ENCODE measurements at places on chromosomes 5 and 9. TPM values are rescaled to one million over a fixed set of nuclear protein-coding genes. Genes with fewer than 3 reads are reported as not detected.

DNA sequence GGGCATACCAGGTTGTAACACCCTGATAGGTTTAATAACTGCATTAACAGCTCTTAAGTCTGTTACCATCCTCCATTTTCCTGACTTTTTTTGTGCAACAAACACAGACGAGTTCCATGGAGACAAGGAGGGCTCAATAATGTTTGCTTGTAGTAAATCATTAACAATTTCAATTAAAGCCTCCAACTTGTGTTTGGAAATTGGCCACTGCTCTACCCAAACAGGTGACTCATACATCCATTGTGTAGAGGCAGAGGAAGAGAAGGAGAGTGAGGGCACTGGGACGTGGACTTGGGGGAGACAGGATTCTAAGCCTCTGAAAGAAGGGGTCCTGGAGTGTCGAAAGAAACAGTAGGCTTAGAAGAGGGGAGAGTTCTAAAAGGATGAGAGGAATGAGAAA, 213.6 kb upstream of the KCNN2 start:
- no peak for DNase-seq
- no peak overlapping the region for H3K4me3 ChIP-seq
- no peak overlapping the region for H3K27ac ChIP-seq
- H3K4me1 ChIP-seq: no peaks in the 10 kb centered on the region

- peaks cover 29% of the 10 kb centered on the region for H3K36me3 ChIP-seq
- H3K4me1 ChIP-seq: peaks cover 6% of the 10 kb centered on the region
- no peaks in the 10 kb centered on the region for H3K27me3 ChIP-seq
- no peak overlapping the region for H3K27ac ChIP-seq
- no peak for DNase-seq
- H3K4me3 ChIP-seq: no peak overlapping the region
These were observed 128.8 kb upstream of the CACNA1B start for GRCh38 chr9:137748741-137749140.

DNA sequence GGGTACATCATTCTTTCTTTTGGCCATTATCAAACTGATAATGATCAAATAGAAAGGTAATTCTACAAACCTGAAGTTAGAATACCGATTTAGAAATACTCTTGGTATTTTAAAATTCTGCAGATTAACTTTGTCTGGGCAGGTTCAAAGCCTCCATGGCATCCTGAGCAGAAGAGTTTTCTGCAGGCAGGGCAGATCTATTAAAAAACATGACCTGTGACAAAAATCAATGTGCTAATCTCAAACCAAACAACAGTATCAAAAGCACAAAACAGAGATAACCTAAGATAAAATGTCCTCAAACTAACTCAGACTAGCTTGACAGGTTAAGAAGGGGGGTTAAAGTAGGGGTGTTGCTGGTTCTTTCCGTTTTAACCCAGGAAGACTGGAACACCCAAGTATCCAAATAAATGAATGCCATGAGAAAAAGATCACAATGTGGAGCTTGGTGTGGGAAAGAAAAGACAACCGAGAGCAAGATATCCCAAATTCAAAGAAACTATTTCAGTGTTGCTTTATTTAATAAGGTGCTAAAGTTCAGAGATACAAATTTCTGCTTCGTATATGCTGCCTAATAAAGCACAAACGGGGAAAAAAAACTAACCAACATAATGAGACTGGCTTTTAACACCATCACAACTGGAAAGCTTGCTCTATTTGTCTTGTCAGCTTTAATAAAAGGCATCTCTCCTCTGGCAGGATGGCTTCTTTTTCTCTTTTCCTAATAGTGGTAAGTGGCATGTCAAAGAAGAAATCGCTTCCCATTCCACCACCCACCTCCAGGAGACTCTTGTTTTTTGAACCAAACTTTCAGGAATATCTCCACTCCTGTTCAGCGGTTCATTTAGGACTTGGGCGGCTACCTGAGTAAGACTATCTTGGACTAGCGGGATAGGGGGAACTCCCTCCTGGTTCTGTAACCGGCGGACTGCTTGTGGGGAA, 2.3 kb downstream of the EFNA5 start:
- peaks cover 16% of the 10 kb centered on the region for H3K4me1 ChIP-seq
- no peaks in the 10 kb centered on the region for H3K36me3 ChIP-seq
- peaks cover 30% of the 10 kb centered on the region for H3K27me3 ChIP-seq
- no peak for DNase-seq
- H3K27ac ChIP-seq: no peak overlapping the region

The GDF9 gene
- 0.29 TPM for total RNA-seq

- no peak overlapping the region for H3K4me3 ChIP-seq
- no peaks in the 10 kb centered on the region for H3K4me1 ChIP-seq
- no peaks in the 10 kb centered on the region for H3K36me3 ChIP-seq
- H3K27ac ChIP-seq: no peak overlapping the region
These were observed 538.5 kb upstream of the WWC1 start for GRCh38 chr5:167752936-167753335.

DNA sequence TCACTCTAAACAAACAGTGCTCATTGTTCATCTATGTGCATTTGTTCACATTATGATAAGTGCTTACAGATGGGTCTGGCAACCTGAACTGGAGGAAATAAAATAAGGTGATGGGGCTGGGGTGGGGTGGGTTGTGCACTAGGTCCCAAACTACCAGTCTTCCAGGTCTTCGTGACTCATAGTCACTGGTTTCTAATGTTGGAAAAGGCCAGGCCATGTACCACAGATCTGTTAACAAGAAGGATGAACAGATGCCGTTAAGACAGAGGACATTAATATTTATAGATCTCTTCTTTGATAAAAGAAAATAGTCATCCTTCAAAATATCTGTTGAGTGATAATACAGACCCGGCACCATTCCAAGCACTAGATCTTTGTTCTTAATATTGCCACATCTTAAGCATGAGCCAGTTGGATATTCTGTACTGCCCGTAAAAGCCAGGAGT, 71.4 kb upstream of the STARD4 start:
- no peak overlapping the region for H3K4me3 ChIP-seq
- no peaks in the 10 kb centered on the region for H3K4me1 ChIP-seq
- no peak for DNase-seq
- H3K27me3 ChIP-seq: no peaks in the 10 kb centered on the region
- no peaks in the 10 kb centered on the region for H3K36me3 ChIP-seq
- no peak overlapping the region for H3K27ac ChIP-seq

The PCDHGA9 gene
- not detected for total RNA-seq

DNA sequence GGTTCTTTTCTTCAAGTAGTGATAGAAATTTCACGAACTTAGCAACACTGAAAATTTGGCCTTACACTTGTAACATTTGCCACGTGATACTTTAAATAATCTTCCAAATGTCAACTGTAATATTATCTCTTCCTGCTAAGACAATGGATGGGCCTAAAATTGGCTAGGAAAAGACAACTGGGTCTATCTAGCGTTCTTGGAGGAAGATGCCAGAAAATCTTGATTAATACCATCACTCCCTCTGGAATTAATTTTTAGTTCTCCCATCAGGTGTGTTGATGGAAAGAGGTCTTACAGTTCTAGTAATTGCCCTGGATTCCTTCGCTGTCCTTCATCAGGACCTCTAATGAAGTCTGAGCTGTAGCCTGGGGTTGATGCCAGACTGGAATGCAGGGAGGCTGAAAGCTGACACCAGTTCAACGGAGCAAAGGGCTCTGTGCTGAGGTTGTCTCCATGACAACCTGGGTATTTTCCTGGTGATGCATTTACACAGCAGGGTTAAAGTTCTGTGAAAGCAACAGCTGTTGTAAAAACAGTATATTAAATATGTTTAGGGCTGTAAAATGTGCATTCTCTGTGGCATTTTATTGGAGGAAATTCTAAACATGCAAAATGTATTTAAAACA, 92.3 kb downstream of the GAS1 start:
- H3K36me3 ChIP-seq: no peaks in the 10 kb centered on the region
- no peak overlapping the region for H3K27ac ChIP-seq
- DNase-seq: no peak
- H3K4me3 ChIP-seq: no peak overlapping the region
- H3K4me1 ChIP-seq: no peaks in the 10 kb centered on the region
- no peaks in the 10 kb centered on the region for H3K27me3 ChIP-seq

- DNase-seq: no peak
- H3K36me3 ChIP-seq: no peaks in the 10 kb centered on the region
- no peaks in the 10 kb centered on the region for H3K27me3 ChIP-seq
- H3K4me1 ChIP-seq: no peaks in the 10 kb centered on the region
- no peak overlapping the region for H3K4me3 ChIP-seq
- H3K27ac ChIP-seq: no peak overlapping the region
These were observed 522.6 kb downstream of the BNC2 start for GRCh38 chr9:16347886-16348285.

DNA sequence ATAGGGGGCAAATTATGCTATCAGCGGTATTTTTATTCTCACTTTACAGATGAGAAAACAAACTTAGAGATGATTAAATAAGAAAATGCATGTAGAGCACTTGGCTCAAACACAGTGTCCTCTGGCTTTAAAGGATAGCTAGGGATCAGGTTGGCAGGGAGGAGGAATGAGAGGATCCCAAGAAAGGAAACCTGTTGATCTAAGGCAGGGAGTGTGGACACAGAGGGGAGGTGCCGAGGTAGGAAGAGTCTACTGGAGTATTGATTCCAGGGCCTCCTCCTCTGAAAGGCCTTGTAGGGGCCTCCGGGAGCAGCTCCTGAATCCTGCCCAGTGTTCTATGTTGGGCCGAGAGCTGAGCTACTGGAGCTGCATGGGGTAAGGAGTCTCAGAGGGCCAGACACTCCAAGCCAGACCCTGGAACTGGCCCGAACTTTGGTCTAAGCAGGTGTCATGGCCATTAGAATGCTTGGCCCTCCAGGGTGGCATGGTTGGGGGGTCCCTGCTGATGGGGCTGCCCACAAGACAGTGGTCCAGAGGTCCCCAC, 30.4 kb upstream of the TCF7 start:
- H3K4me1 ChIP-seq: peaks cover 80% of the 10 kb centered on the region
- no peaks in the 10 kb centered on the region for H3K36me3 ChIP-seq
- H3K4me3 ChIP-seq: no peak overlapping the region
- no peak overlapping the region for H3K27ac ChIP-seq

The HSDL2 gene
- total RNA-seq: 14.9 TPM

DNA sequence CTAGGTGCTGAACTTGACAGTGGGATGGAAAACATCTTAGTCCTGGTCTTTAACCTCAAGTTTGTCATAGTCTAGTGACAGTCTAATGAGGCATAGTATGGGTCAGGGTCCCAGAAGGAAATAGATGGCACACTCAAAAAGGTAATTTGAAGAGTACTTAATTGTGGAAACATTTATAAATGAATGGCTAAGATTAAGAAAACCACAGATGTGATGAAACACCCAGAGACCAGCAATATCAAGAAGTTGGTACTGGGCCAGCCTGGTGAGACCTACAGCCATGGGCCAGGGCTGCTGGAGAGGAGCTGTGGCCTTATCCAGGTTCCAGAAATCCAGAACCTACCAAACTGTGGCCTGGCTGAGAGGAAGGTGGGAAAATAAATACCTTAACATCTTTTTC, 93.5 kb upstream of the ATG10 start:
- DNase-seq: no peak
- H3K4me3 ChIP-seq: no peak overlapping the region
- H3K4me1 ChIP-seq: no peaks in the 10 kb centered on the region

The ZFYVE16 gene
- total RNA-seq: 13.8 TPM

The TLX3 gene
- not detected for total RNA-seq

DNA sequence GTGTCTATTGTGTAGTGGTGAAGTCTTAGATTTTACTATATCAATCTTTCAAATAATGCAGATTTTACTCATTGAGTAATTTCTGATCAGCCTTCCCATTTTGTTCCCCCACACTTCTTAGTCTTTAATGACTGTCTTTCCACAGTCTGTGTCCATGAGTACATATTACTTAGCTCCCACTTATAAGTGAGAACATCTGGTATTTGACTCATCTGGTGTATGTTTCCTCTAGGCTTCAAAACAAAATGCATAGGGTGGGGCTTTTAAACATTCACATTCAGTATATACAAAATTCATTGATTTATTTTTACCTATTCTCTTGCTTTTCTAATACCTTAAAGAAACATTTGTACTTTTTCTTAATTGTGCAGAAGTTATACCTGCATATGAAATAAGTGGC, 513.0 kb downstream of the MTRR start:
- no peak overlapping the region for H3K27ac ChIP-seq
- H3K27me3 ChIP-seq: no peaks in the 10 kb centered on the region
- H3K4me3 ChIP-seq: no peak overlapping the region
- DNase-seq: no peak

The CBY3 gene
- total RNA-seq: 0.91 TPM

The AMBP gene
- not detected for total RNA-seq

The SLC27A6 gene
- total RNA-seq: not detected

- no peak for DNase-seq
- no peak overlapping the region for H3K27ac ChIP-seq
- no peak overlapping the region for H3K4me3 ChIP-seq
- no peaks in the 10 kb centered on the region for H3K36me3 ChIP-seq
- H3K27me3 ChIP-seq: peaks cover 3% of the 10 kb centered on the region
These were observed 53.9 kb downstream of the RAI14 start for GRCh38 chr5:34709861-34710673.

DNA sequence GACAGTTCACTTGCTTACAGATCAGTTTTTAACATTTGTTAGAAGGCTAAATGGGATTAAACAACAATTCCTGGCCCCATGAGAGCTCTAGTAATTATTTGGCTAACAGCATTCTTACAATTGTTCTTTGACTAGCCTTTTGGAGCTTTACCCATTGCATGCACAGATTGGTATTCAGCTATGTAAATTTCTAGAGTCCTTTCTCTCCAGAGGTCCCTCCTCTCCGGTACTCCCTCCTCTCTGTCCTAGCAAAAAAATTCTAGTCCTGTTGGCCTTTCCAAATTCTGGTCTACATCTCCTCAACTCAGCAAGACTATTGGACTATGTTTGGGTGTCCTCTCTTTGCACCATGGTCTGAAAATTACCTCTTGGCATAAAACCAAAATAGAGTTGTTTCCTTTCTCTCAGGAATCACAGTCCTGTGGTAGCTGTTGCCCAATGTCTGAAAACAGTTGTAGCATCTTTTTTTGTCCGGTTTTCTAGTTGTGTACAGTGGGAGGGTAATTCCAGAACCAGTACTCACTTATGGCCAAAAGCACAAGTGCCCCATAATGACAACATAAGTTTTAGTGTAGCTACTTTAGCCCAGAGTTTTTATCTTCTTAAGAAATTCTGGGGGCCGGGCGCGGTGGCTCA, 18.1 kb downstream of the SAR1B start:
- no peaks in the 10 kb centered on the region for H3K4me1 ChIP-seq
- no peaks in the 10 kb centered on the region for H3K27me3 ChIP-seq
- H3K27ac ChIP-seq: no peak overlapping the region

- H3K4me3 ChIP-seq: no peak overlapping the region
- no peaks in the 10 kb centered on the region for H3K4me1 ChIP-seq
- no peaks in the 10 kb centered on the region for H3K36me3 ChIP-seq
- DNase-seq: no peak
- H3K27me3 ChIP-seq: no peaks in the 10 kb centered on the region
These were observed 14.3 kb upstream of the CORO2A start for GRCh38 chr9:98206754-98207153.

DNA sequence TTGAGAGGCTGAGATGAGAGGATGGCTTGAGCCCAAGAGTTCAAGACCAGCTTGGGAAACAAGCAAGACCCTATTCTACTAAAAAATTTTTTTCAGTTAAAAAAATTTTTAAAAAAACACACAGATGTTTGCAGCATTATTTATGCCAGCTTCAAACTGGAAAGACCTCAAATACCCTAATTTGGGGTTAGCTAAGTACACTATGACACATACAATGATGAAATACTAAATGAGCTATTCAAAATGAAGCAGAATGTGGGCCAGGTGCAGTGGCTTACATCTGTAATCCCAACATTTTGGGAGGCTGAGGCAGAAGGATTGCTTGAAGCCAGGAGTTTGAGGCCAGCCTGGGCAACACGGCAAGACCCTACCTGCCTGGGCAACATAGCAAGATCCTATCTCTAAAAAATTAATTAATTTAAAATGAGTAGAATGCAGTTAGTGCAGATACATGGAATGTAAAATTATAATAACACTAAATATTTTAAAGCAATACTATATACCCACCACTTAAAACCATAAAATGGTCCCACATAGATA, 44.9 kb downstream of the LHFPL2 start:
- H3K4me1 ChIP-seq: no peaks in the 10 kb centered on the region
- no peak for DNase-seq
- no peaks in the 10 kb centered on the region for H3K36me3 ChIP-seq
- H3K27me3 ChIP-seq: no peaks in the 10 kb centered on the region
- no peak overlapping the region for H3K4me3 ChIP-seq
